ENCODE measurements at places on chromosomes 2 and 18.

- DNase-seq, result no peak
These were observed 19.0 kb upstream of the DIPK1C start for GRCh38 chr18:74476140-74476539.

- DNase-seq, result no peak
These were observed 5.4 kb downstream of the KHK start for GRCh38 chr2:27091746-27092695.

GRCh38 chr18:79523736-79524180, 128.0 kb downstream of the NFATC1 start:
- DNase-seq, result no peak

DNA sequence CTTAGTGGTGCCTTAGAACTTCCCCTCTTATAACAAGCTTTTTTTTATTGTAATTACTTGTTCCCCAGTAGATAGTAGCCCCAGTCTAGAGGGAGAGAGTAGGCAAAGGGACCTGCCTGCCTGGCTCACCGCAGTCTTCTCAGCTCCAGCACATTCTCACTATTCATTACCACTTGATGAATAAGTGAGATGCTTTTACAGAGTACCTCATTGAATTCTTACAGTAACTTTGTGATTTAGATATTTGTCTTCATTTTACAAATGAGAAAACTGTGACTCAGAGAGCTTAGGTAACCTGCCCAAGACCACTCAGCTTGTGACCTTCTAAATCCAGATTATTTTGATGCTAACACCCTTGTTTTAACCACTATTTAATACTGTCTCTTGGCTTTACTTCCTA, 77.8 kb downstream of the CHRNA1 start:
- DNase-seq, result no peak
